Stimulated activated CD8-positive, alpha-beta memory T cell treated with anti-CD3 and anti-CD28 coated beads, Interleukin-4, amount 100 ng/mL, for 1 hour (primary cell): ENCODE measurements at places on chromosomes 2 and 18.

GRCh38 chr18:3330622-3331021, 68.7 kb downstream of the MYL12B start:
- no peak for DNase-seq

GRCh38 chr2:34936089-34936488, 1337.0 kb upstream of the FAM98A start:
- no peak for DNase-seq

- DNase-seq, result no peak
Measured at GRCh38 chr18:67290421-67290820, 226.1 kb downstream of the DSEL start.

- no peak for DNase-seq
Measured at GRCh38 chr2:181656450-181657291, at the start of gene CERKL. Gene CERKL (minus strand): TSS chr2:181657105. CDS start chr2:181657006, 99 bp downstream.

DNA sequence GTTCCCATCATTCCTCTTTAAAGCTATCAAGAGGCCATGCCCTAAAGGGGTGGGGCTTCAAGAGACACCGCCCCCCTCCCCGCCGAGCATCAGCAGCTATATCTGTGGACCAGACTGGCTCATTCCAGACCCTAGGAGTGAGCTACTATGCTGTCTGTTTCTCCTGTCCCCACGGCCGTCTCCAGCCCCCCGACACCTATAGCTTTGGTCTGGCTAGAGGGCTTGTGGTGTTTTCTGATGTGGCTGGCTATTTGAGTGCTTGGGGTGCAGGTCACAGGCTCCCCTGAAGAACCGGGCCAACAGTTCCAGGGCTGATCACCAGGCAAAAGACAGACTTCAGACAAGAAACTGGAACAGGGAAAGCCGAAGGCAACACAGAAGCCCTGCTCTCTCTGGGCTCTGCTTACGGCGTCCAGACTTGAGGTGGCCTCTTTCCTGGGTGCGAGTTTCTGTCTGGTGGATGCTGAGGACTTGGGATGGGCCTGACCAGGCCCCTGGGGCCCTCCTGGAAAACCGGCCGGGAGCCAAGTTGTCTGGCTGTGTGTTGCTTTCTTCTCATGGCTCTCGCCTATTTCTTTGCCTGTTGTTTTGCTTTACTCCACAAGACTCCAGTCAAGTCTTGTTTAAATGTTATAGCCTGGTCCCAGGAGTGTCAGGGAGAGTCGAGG, 83.6 kb downstream of the KLHL29 start:
- DNase-seq, result no peak

DNA sequence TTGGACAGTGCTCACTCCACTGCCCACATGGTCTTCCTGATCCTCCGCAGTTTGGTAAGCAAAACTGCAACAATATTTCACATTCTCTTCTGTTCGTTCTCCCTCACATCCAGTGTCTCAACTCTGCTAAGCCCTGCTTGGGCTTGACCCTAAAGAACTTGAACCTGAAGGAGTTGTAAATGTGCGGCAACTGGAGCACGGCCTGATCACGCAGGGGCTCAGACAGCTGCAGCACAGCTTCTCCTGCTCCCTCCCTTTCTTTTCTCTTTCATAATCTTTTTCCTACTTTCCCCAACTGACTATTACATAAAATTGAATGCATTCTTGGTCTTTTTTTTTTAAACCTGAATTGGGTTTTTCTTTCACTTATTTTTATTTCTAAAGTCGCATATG, 10.2 kb downstream of the CYRIA start:
- no peak for DNase-seq

DNA sequence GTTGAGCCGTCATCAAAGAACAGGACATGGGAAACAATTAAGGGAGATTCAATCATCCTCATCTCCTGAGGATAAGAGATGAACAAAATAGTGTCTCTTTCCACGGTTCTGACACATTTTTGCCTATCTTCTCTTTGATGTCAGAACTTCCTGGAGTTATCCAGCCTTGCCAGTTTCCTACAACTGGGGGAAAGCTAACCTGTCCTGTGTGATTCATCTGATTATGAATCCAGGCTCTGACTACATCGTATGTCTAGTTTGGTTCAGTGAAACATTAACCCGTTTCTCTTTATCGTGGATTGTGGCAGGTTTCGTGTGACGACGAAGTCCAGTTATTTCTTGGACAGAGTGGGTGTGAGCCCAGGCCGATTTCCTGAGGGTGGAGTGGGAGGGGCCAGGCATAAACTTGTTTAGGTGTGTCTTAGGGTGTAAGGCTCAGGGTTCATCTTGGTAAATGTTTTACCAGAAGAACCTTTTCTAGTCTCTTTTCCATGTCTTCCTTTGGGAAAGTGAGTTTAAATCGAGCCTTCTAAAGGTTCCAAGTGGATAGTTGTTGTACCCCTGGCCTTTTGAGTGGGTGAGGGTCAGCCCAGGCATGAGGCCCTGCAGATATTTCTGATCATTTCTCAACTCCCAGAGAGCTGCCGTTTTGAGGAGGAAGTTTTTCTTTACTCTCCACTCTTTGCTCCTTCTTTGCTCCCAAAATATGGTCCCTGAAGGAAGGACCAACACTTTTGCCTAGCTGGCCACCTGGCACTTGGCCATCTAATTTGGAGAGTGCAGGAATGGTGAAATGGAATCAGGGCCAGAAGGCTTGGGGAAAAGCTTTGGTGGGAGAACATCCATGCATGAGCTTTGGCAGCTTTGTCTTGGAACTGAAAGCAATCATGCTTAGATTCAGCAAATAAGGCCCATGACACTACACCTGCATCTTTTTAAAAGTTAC, 50.4 kb upstream of the FZD5 start:
- DNase-seq, result no peak

DNA sequence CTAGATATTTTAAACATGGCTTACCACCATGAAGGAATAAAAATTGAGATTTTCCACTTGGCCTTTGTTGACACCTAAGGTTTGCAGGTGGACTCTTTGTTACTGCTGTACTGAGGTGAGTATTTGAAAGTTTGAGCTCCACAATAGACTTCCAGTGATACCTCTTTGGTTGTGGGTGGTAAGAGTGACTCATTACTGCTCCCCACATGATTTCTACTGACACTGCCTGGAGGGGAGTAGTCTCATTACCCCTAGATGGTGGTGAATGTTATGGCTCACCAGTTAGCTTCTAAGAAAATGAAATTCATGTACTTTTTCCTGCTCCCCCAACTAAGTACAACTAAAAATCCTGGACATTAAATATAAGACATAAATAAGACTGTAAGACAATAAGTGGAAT, 1183.1 kb upstream of the TMEFF2 start:
- DNase-seq, result no peak

DNA sequence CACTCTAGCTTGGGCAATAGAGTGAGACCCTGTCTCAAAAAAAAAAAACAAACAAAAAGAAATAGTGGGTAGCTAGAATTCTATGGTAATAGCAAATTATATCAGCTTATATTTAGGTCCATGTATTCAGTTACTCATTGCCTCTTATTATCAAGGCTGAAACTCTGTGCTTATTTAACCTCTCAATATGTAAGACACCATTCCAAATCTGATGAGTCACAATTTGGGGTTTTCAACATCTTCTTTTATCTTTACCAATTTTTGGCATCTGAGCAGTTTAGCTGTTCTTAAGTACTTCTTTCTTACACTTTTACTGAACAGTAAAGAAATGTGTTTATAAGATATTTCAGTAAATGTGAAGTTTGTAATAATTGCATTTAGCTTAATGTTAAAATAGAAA, 69.3 kb downstream of the TTC27 start:
- no peak for DNase-seq

- DNase-seq, result no peak
Measured at GRCh38 chr2:129769185-129769991, 210.1 kb upstream of the RAB6C start.

DNA sequence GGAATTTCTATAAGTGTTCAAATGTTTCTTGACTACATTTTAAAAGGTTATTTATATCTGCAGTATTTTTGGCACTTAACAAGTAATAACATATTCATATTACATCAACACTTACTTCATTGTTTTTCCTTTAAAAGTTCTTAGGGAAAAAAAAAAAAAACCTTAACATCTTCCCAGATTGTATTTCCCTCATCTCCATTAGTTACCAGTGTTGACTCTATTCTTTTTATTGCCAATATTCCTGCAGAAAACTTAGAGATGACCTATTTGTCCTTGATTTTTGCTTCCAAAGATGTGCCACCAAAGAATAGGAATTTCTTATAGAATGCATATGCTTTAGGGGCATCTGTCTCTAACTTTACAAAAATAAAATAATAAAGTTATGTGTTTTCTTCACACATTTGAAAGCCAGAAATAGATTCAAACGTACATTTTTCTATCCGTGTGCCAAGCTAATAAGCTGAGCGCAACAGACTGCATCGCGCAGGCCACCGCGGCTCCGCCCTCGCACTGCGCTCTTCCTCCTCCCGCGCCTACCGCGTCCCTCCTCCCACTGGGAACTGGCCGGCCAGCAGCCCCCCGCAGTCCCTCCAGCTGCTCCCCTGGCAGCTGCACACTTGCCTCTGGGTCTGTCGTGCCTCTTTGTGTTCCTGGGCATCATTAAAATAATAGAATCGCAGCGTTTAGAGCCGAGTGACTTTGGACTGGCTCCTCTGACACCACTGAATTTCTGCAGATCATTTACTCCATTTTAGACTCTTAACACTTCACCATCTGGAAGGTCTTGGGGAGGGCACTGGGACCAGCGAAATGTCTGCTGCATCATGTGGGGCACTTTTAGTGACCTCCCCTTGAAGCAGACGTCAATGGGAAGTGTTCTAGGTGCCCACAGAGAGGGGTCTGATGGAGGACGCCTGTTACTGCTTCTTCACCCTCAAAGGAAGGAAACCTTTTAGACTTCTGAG, 21.2 kb upstream of the NAB1 start:
- DNase-seq, result no peak

DNA sequence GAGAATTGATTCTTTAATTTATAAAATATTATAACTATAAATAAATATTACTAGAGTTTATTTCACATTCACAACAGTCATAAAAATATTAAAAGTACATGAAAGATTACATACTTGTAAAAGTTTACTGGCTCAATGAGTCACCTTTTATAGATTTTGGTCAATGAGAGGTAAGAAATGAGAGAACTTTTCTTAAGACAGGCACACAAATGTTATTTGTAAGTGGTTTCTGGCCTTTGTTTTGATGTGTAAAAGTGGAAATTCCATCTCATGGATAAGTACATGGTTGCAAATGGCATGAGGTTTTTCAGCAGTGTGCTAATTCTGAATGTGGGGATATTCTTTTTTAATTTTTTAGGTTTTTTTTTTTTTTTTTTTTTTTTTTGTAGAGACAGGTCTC, 63.8 kb downstream of the TTC27 start:
- no peak for DNase-seq
